ENCODE measurements at places on chromosomes 2 and 18. TPM values are rescaled to one million over a fixed set of nuclear protein-coding genes. Genes with fewer than 3 reads are reported as not detected.

GRCh38 chr2:239801404-239802184 lies 223.5 kb downstream of the NDUFA10 start:
- DNase-seq: no peak

- no peak for DNase-seq
Observed at GRCh38 chr2:148913061-148913460, 38.0 kb downstream of the KIF5C start.

DNA sequence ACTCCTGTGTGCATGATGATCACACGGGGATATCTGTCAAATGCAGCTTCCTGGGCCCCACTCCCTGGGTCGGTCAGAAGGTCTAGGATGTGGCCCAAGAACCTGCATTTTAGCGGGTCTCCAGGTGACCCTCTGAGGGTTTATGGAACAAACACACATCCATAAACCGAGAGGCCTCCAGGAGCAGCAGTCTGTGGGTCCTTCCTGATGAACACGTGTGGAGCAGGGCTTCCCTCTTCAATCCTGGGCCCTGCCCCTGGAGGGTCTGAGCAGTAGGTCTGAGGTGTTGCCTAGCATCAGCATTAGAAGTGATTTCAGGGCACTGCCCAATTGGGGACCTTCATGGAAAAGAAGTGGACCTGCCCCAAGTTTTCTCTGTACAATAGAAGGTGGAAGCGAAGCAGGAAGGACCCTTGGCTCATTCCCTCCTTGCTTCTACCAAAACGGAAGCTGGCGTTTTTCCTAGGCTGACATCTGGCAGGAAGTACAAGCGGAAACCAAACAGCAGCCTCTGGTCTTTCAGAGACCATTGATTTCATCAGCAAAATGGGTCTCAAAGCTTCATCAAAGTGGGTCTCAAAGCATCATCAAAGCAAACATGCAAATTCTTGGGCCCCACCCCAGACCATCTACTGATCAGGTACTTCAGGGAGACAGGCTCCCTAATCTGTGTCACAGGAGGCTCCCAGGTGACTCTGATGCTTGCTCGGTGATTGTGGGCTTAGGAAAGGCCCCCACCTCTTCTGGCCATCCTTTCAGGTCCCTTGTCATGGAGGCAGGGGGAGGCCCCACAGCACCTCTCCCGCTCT lies 30.7 kb downstream of the INO80C start:
- DNase-seq: no peak

- no peak for DNase-seq
Observed at GRCh38 chr2:231769170-231770136, 11.6 kb downstream of the PDE6D start.

- DNase-seq: no peak
Observed at GRCh38 chr2:125901278-125901677, 754.7 kb upstream of the GYPC start.

GRCh38 chr2:6506361-6506794 lies 359.3 kb downstream of the CMPK2 start:
- DNase-seq: no peak

DNA sequence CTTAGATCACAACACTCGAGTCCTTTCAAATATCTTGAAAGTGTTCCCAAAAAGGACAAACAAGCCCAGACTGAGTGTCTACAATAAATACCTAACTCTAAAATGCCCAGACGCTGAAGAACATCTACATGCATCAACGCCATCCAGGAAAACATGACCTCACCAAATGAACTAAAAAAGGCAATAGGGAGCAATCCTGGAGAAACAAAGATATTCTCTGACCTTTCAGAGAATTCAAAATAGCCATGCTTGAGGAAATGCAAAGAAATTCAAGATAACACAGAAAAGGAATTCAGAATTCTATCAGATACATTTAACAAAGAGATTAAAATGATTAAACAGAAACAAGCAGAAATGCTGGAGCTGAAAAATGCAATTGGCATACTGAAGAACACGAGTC lies 61.2 kb upstream of the CHN1 start:
- DNase-seq: no peak

GRCh38 chr2:29731948-29732347 lies 189.4 kb downstream of the ALK start:
- DNase-seq: no peak

Gene PDK1
- 56.0 TPM for total RNA-seq

Gene TEKT4
- 0.15 TPM for total RNA-seq

Gene MC5R
- not detected for total RNA-seq
